ENCODE measurements at places on chromosomes 2 and 18.

DNA sequence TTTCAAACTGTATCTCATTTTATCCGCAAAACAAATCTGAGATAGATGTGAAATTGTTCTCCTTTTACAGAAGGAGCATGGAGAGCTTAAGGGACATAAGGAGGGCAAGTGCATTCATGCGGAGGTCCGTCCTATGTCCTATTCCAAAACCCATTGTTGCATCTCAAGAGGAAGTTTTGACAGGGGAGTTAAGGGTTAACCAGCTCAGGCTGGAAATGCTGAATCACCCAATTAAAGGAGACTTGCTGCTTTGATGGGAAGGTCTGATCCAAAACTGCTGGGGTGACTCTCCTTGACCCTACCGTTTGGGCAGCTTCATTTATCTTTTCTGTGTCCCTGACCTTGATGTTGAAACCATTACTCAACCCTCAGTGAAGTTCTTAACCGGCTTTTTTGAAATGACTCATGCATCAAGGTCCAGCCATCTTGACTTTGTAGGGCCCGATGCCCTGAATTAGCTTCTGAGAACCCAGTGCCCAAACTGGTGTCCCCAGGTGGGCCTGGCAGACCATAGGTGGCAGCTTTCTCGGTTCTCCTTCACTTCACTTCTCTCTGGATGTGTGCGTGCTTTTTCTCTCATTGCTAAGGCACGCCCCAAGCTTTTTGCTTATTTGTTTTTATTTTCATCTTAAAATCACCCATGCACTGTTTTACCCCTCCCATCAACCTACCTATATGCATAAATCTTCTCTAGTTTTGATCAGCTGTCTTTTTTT is 15.9 kb upstream of the TXNDC2 start:
- DNase-seq: no peak

- no peak for DNase-seq
These were observed 40.0 kb upstream of the GPC1 start for GRCh38 chr2:240395448-240395847.

DNA sequence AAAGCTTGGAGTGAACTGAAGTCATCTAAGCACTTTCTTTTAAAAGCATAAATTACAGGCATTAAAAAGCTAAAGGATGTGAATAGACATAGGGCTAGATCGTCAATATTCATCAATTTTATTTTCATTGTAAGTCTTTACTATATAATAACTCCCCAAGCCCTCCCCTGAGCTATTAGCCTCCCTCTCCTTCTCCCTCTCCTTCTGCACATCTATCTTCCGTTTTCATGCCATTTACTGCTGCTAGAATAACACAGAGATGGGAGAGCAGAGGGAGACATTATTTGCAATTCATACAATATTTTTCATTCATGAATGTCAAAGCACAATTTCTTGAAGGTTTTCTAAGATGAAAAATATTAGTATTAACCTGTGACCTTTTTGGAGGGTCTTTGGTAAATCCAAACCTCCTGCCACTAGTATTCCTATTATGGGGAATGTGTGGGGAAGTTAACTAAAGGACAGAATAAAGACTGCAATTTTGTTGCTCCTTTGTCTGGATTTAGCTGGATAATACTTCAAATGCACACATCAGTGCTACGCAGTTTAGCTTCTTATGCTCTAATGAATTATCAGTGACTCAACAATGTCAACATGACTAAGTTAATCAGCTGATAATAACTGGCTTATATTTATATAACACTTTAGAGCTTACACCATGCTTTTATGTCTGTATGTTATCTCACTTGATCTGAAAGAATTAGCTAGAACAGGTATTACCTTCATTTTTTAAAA is 28.2 kb upstream of the MFF start:
- DNase-seq: no peak

DNA sequence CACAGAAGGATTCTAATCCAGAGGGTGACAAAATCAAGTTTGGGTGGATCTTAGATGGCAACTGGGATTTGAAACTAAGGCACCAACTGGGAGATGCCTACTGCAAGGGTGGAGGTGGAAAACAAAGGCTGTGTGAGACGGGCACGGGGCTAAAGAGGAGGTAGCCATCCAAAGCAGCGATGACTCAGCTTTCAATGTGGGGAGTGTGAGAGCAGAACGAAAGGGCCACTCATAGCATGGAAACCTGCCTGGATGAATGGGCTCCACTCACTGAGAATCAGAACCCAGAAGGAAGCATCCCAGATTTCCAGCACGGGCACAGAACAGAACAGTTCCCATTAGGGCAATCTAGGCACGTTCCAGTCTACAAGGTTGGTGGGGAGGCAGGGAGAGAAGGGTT is 159.5 kb downstream of the COL4A4 start:
- DNase-seq: no peak

DNA sequence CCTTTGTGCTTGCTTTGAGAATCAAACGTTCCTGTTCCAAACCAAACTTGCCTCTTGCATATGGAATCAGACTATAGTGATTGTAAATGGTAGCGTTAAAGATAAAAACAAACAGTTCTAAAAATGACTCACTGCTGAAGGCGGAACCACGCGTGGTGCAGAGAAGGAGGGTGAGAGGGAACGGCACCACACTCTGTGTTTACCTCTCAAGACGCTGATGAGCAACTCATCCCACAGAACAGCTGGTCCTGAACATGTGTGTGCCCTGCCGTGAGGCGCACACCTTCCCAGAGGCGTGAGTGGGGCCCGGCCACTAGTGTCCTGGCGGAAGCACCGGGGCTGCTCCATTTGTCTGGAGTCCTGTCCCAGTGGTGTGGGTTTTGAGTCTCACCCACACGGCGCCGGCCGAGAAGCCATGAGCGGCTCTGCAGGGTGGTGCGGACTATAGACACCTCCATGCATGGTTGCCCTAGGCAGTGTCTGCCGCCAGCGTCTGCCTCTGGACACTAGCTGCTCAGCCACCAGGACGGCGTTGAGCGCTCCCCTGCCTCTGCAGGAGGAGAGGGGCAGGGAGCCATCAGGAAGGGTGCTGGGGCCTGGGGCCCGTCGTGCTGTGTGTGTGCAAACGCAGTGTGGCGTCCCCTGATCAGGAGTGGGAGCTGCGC is 52.1 kb downstream of the NFATC1 start:
- DNase-seq: no peak

DNA sequence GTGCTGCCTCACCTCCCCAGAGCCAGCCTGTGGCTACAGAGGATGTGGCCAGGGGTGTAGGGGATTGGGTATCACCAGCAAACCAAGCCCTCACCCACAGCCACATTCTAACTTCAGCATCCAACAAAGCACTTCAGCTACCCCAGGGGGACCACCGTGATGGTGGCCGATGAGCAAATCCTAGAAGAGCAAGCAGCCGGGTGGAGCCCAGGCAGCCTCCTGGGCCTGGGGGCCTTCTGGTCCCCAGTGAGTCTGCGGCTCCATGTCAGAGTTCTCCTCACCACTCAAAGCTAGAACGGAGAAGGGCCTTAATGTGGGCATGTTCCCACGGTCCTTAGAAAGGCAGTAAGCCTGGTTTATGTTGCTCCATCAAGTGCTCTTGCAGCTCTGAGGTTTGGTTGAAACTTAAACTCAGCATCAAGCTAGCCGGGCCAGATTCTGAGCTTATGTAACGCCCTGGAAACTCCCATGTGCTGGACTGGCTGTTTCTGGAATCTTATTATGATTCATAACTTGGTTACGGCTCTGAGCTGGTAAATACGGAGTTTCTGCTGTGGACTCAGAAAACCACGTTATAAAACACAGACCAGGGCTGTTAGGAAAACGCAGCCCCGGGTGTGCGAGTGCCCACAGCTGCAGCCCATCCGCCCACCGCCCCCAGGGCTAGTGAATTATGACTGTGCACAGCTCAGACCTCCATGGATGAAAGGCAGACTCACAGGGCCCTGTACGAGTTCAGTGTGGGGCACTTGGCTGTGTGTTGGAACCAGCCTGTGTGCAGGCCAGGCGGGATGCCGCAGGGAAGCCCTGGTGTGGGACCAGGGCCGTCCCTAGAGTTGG is 99.8 kb downstream of the SEPTIN10 start:
- no peak for DNase-seq

GRCh38 chr2:197011021-197011417 is 84.5 kb upstream of the PGAP1 start:
- no peak for DNase-seq

DNA sequence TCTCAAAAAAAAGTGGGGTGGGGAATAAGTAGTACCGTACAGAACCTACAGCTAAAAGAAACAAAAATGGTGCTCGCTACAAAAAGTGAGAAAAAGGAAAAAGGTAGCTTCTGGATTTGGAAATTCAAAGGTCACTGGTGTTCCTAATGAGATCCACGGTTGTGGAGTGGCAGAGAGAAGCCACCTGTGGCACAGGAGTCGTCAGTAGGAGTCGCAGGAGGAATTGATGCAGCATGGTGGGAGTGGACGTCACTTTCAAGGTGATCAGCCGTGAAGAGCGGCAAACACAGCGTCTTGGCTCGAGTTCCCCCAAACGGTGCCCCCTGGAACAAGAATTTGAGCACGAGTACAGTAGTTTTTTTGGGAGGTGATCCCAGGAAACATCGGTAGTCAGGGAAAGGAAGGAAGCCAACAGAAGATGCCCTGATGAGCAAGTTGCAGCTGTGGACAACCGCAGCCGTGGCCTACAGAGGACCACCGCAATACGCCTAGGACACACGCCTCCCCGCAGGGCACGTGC is 1.4 kb upstream of the TTL start:
- peak; percentile 63 for DNase-seq

GRCh38 chr18:74595431-74595830 is 2.2 kb upstream of the ZNF407 start:
- DNase-seq: no peak

- no peak for DNase-seq
These were observed 106.8 kb upstream of the RND3 start for GRCh38 chr2:150594299-150594698.

DNA sequence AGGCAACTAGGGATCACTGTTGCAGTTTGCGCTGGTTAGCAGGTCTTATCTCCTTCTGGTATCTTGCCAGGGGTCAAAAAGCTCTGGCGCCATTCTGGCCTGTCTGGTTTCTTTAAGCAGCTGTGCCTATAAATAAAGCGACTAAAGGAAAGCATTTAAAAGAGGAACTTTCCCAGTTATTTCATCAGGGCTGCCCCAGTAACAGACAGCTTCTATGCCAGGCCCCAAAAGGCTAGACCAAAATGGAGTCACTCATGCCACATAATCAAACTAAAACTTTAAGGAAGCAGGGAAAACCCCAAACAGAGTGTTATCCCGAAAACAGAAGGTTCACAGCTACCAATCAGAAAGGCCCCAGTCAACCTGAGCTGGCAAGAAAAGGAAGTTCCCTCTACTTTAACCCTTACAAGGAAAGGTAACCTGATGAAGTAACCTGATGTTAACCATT is 41.2 kb upstream of the HNRNPA3 start:
- DNase-seq: no peak

- no peak for DNase-seq
These were observed 1040.7 kb upstream of the SLC39A10 start for GRCh38 chr2:194616334-194616733.

GRCh38 chr18:12726774-12727550 is 24.1 kb downstream of the PSMG2 start:
- DNase-seq: peak; percentile 77

DNA sequence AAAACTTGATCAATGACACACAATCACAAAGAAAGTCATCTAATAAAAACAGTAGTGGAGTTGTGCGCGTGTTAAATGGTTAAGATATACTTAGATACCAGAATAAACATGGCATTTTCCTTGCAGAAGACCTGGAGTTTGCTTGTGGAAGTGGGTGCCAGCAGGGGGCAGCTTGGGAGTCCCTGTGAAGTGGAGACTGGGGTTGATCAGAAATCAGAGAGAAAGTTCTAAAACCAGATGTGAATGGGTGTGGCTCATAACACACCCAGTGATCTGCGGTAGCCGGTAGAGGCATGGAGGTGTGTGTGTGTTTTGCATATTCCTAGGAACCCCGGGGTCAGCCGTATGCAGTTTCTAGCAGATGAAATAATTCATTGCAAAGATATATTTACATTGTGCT is 300.1 kb upstream of the TRIB2 start:
- no peak for DNase-seq

DNA sequence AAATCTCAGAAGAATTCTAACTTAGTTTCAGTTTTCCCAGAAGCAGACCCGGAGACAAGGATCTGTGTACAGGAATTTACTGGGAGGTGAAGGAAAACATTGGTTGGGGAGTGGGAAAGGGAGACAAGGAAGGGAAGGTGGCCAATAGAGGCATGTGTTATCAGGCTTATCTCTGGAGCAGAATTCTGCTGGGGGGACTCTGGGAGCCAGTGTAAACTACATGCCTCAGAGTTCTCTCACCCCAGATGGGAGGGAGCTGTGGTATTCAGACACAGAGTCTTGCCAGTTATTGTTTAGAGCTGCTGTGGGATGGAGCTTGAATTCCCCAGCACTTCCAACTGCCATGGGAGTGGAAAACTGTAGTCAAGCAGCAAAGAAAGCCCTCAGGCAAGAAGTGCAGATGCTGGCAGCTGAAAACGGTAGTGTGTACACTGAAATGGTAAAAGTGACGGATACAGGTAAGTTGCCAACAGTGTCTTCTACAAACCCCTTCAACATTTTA is 19.0 kb downstream of the DNPEP start:
- DNase-seq: no peak

GRCh38 chr18:54532222-54532621 is 58.8 kb upstream of the DYNAP start:
- no peak for DNase-seq

DNA sequence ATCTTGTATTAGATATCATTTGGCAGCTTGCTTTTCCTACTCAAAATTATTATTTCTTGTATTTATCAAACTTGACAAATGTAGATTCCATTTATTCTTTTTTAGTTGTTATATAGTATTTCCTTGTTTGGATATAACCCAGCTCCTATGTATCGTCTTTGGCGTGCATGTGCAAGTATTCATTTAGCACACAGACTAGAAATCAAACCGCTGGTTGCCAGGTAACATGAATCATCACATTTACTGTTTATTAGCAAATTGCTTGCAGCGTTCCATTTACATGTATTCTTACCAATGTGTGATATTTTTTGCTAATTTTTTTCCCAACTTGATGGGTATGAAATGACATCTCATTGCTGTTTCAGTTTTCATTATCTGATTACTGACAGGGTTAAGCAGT is 2089.7 kb upstream of the CELF4 start:
- DNase-seq: no peak

DNA sequence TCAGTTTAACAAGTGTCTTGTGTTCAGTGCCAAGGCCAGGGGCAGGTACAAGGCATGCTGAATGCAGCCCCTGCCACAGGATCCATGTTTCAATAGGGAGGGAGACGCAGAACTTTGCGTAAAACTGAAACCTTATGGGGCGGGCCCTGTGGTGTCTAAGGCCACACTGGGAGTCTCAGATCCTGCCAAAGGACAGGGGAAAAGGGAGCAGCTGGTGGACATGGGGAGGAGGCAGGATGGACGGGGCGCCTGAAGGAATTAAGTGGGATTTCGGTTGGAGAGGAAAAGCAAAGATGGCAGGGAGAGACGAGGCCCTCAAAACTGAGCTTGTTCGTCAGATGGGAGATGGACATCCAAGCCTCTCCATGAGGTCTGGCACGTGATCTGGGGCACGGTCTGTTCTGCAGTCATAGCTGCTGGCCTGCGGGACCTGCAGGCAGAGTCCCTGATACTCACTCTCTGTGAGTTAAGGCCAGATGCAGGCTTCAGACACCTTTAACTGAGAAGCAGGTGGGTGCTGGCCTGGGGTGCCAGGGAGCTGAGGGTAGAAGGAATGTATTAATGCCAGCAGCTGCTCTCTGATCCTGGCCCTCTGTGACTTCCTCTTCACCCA is 48.8 kb downstream of the TCF7L1 start:
- DNase-seq: no peak
